ENCODE measurements at places on chromosomes 4 and X.

DNA sequence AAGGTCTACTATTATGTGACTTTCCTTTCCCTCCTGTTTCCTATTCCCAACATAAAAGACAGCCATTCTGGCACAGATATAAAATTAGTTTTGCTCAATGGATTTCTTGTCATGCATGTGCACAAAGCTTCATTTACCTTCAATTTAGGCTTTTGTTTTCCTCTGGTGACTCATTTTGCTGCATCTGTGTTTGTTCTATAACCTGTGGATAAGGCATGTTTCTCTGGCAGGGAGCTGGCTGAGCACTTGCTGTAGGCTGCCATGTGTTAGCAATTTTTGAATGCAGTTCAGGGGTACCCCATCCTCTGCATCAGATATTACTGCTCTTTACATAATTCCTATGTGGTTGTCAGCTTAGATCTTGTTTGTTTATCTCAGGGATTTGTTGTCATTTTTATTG is 202.8 kb upstream of the GRID2 start:
- no peak for DNase-seq

DNA sequence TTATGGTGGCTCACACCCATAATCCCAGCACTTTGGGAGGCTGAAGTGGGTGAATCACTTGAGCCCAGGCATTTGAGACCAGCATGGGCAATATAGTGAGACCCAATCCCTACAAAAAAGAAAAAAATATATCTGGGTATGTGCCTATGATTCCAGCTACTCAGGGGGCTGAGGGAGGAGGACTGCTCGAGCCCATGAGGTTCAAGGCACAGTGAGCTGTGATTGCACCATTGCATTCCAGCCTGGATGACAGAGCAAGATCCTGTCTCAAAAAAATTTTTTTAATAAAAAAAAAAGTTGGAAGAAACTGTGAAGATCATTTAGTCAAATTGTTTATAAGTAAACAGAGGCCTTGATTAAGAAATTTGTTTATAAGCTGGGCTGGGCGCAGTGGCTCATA is 39.7 kb downstream of the KLHL8 start:
- no peak for DNase-seq

DNA sequence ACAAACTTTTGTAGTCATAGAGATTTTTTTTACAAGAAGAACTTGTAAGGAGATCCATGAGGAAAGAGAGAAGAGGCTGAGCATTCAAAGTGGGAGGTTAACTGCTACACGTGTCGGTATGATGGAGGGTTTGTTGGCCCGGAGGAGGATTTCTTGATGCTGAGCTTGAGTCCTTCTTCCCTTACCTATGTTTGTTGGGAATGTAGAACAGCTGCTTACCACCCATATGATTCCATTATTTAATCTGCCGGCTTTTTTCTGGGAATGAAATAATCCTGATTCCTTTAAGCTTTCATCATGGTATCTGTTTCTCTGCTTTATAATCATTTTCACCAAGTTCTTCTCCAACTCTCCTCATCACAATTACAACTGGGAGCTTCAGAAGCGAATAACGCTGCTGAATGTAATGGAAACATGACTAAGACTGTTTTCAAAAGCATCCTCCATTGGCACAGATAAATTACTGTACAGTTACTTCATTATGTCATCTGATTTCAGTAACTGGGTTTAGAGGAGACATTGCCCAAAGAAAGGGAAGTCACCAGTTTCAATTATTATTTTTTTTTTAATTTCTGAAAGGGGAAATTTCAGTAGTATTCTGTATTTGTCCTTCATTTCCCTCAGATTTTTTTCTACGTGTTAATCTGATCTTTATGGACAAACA is 420.6 kb downstream of the SPRY1 start:
- DNase-seq = no peak

GRCh38 chrX:13001961-13002671 is 27.2 kb downstream of the TMSB4X start:
- no peak for DNase-seq

DNA sequence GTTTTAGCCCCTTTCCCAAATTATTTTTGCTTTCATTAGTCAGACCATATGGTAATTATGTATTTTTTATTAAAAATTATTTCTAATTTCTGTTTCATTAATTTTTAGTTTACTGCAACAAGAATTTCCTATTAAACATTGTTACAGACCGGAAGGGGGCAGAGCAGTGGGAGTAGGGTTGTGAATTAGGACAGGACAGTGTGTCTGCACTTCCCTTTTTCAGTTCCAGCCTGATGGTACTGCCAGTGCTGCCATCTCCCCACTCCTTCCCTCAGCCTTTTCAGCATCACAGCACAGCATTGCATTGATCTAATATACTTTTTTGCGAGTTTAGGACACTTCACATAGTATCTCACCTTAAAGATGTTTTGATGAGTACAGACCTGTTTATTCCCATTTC is 76.5 kb downstream of the STIM2 start:
- DNase-seq = no peak

DNA sequence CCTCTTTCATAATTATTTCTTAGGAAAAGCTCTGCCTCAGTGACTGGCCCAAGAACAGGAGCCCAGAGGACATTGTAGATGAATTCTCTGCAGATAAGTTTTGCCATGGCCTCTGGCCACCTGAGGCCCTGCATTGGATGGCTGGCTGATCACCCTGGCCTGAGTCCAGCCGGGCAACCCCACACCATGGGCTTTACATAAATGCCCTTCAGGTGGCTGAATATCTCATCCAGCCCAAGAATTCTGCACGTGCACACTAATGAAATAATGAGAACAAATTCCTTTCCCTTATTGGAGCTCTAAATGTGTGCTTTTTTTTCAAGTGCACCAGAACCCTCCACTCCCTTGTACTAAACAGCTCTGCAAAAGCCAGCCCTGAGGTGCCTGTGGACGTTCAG is 65.7 kb downstream of the IRF2 start:
- DNase-seq = no peak

- DNase-seq = no peak
Observed at GRCh38 chr4:60992037-60992436, 208.1 kb upstream of the ADGRL3 start.
